Thoracic aorta (tissue), 2 donors: ENCODE measurements at places on chromosomes 3 and 15. TPM values are rescaled to one million over a fixed set of nuclear protein-coding genes. Genes with fewer than 3 reads are reported as not detected.

DNA sequence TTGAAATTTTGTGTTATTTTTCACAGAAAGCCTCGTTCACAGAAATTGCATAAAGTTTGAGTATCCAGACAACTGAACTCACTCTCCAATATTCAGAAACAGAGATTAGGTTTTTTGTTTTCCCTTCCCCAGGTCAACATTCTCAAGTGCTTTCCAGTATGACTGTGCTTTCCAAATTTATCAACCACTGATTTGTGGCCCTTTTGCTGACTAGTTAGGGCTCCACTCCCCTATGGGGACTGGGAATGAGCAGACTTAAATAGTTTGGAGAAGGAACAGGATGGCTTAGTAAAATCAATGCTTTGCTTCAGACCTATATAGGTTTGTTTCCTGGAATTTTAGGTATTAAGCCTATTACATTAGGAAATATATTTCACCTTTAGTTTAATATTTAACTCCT, 38.2 kb upstream of the NAALADL2 start:
- DNase-seq = no peak

- no peak for DNase-seq
Observed at GRCh38 chr3:152323834-152324233, 55.1 kb downstream of the MBNL1 start.

DNA sequence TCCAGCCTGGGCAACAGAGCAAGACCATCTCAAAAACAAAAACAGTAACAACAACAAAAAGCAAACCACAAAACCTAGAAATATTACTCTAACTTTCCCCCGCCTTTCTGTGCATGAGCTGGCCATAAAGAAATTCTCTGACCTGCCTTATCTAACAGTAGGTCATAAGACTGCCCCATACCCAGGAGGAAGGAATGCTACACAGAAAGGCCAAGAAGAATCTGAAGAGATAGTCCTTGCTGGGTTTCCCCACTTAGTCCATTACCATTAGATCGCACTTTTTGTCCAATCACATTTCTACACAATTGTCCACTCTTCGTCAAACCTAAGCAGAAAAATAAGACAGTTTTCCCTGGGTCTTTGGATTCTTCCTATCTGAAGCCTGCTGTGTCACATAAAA, 23.5 kb downstream of the CIAO2A start:
- no peak for DNase-seq

Gene CPNE9
- total RNA-seq = not detected

GRCh38 chr15:57060799-57061198, 142.4 kb downstream of the TCF12 start:
- DNase-seq = no peak

- no peak for DNase-seq
Observed at GRCh38 chr15:78207641-78208340, 26.6 kb downstream of the ACSBG1 start.

Gene IFT80
- 61.4 TPM for total RNA-seq

Gene KBTBD13
- total RNA-seq = 0.63 TPM

Gene ACP3
- 5.9 TPM for total RNA-seq

Gene ADAMTS17
- 8.1 TPM for total RNA-seq

GRCh38 chr15:90572893-90573292, 43.2 kb downstream of the CRTC3 start:
- DNase-seq = no peak
